Activated T-cell treated with anti-CD3 and anti-CD28 coated beads, Interleukin-2, amount 50 U/mL, for 72 hours (primary cell): ENCODE measurements at places on chromosomes 16 and 17.

DNA sequence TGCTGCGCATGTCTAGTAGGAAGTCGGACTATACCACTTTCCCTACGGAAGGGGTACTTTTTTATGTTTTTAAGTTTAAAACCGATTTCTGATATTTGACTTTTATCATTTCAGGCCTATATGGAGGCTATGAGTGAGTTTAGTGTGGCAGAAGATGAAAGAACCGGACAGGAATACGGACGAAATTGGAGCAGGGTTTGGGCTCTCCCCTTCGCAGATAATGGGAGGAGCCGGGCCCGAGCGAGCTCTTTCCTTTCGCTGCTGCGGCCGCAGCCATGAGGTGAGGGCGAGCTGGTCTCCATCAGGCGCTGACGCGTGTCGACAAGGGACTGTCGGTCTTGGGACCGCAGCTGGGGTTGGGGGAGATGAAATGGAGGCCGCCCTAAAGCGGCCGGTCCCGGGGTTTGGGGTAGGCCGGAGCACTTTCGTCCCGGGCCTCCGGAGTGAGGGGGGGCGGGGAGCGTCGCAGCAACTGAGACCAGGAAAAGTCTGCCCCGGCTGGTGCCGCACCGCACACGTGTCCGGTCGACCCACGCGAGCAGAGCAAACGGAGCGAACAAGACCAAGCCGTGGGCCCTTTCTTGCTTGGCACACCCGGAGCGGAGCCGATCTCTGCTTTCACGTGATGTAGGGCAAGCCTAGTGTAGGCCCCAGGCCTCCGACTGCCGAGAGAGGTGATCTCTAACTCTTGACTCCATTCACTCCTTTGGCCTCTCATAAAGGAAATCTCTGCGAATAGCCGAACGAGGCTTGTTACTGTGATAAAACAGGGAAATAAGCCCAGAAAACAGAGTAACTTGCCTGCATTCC is at the start of gene RPL19:
TSS of gene RPL19 (plus strand) at position 214 of the 810 bp plus-strand sequence. CDS start at position 276, 62 bp downstream.
- DNase-seq = peak; percentile 87

- no peak for DNase-seq
Observed at GRCh38 chr17:77354670-77355455, 214.1 kb downstream of the SEC14L1 start.

- peak; percentile 42 for DNase-seq
Observed at GRCh38 chr17:39755554-39756379, 18.0 kb downstream of the GRB7 start.

DNA sequence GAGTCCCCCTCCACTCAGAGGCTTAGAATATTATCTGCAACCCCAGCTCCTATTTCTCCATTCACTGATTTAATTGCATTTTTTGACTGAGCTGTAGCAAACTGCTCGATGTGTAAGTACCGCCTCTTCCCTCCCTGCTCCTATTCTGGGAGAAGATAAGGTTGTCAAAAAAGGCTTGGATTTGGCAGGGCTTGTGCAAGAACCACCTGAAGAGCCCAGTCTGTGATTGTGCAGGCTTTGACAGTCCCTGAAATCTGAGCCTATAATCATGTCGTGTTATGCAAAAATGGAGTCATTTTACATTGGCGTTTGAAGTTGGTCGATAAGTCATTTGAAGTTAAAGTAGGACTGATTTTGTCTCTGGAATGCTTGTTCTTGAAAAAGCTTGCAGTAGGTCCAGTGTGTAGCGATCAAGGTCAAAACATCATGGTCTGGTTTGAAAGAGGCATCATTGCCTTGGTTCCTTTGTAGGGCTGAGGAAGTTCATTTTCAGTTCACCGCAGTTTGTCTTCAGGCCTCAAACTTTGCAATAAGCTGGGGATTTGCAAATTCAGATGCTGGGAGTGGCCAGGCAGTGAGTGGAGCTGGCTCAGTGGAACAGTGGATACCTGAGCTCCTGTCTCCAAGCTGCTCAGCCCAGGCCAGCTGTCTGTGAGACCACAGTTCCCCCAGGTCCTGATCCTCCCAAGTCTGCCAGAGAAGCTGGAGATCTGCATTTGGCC is 68.8 kb downstream of the KATNIP start:
- DNase-seq = no peak

GRCh38 chr17:19331134-19331533 is 31.4 kb downstream of the B9D1 start:
- no peak for DNase-seq

DNA sequence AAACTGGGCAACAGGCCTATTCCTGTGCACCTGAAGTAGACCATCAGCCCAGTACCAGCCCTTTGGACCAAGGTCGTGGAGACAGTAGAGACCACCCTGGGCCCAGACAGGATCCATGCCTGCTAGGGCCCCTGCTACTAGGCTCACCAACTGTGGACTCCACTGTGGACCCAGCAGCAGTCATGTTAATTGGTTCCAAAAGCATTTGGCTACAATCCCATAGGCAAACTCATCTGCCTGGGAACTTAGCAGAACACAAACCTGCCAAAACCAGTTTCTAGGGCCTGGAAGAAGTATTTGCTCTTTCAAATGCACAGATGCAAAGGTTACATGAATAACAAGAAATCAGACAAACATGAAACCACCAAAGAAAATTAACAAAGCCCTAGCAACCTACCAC is 53.1 kb downstream of the ACSM2A start:
- DNase-seq = no peak

GRCh38 chr16:52078716-52079655 is 468.0 kb downstream of the TOX3 start:
- no peak for DNase-seq

- DNase-seq = no peak
Observed at GRCh38 chr17:28973425-28973824, 22.1 kb upstream of the PHF12 start.

GRCh38 chr16:50945171-50945570 is 203.3 kb downstream of the CYLD start:
- no peak for DNase-seq

DNA sequence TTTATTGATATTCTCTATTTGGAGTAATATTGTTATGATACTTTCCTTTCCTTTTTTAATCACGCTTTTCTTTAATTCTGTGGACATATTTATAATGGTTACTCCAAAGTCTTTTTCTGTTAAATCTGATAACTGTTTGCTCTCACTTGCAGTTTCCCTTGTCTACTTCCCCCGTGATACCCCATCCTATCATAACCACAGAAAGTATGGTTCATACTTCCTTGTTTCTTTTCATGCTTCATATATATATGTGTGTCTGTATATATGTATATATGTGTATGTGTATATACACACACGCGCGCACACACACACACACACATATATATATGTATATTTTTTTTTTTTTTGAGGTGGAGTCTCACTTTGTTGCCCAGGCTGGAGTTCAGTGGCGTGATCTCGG is 23.5 kb downstream of the SPECC1 start:
- DNase-seq = no peak

GRCh38 chr17:8311131-8311790 is 1.2 kb downstream of the ARHGEF15 start:
- no peak for DNase-seq

DNA sequence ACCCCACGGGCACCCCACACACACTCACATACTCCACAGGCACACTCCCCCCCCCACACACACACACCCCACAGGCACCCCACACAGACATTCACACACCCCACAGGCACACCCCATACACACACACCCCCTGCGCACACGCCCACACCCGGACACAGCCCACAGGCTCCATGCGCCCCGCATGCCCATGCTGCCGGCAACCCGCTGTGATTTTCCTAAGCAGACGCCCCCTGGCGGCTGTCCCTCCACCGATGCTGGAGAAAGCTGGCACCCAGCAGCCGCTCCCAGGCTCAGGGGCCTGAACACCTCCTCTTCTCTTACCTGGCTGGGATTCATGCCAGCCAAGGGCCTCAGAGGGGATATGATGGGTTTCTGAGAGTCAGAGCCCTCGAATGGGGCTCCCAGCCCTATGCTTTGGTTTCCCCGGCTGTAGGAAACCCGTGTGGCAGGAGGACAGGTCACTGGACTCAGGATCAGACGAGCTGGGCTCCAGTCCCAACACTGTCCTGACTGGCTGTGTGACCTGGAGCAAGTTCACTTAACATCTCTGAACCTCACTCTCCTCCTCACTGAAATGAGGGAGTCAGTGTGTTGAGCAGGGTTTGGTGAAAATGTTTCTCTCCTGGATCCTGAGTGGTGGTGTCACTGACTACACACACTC is 19.6 kb upstream of the TNFRSF13B start:
- peak; percentile 85 for DNase-seq

DNA sequence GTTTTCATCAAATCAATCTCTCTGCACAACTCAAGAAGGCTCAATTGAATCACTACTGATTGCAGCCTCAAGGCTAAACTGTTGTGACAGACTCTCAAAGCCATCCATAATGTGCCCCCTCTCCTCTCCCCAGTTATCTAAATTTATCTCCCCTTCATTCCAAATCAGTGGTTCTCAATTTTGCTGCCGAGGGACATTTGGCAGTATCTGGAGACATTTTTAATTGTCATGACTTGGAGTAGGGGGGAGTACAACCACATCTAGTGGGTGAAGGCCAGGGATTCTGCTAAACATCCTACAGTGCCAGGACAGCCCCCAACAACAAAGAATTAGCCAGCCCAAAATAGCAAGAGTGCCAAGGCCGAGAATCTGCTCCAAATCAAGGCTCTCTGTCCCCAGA is 9.1 kb downstream of the USP31 start:
- DNase-seq = no peak
